Pons (tissue), 1 donor: ENCODE measurements at places on chromosomes 1 and 21.

- no peak for DNase-seq
These were observed 24.2 kb downstream of the KCNA10 start for GRCh38 chr1:110494522-110495406.

- no peak for DNase-seq
These were observed 23.8 kb upstream of the CSF1 start for GRCh38 chr1:109886827-109887226.

- DNase-seq: peak; percentile 96
These were observed 2.8 kb downstream of the PRDX1 start for GRCh38 chr1:45518910-45519309.

GRCh38 chr1:159663552-159663951 lies 50.8 kb downstream of the CRP start:
- no peak for DNase-seq

DNA sequence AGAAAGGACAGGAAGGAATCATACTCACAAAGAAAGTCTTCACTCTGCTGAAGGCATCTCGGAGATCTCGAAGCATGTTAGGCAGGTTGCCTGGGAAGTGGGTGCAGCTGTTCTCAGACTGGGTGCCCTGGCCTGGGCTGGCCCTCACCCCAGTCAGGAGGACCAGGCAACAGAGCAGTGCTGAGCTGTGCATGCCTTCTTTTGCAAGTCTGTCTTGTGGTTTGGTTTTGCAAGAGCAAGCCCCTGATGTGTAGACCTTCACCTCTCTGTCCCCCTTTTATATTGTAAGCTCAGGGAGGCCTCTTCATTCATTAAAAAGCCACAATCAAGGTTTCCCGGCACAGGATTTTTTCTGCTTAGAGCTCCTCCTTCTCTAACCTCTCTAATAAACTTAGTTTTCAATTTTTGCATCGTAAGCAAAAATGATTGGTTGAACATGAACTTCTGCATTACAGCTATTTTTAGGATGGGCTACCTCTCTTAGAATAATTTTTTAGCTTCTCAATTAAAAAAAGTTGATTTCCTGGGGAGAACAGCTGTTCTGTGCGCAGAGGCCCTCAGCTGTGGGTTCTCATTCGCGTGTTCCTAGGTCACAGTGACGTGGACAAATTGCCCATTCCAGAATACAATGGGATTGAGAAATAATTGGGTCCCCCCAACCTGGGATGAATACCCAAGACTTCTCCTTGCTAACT lies at the start of gene IL10:
Gene IL10, minus strand, starts transcription at position 252 of the 695 bp plus-strand sequence. Its CDS starts 59 bp downstream, at position 193.
- peak; percentile 59 for DNase-seq

DNA sequence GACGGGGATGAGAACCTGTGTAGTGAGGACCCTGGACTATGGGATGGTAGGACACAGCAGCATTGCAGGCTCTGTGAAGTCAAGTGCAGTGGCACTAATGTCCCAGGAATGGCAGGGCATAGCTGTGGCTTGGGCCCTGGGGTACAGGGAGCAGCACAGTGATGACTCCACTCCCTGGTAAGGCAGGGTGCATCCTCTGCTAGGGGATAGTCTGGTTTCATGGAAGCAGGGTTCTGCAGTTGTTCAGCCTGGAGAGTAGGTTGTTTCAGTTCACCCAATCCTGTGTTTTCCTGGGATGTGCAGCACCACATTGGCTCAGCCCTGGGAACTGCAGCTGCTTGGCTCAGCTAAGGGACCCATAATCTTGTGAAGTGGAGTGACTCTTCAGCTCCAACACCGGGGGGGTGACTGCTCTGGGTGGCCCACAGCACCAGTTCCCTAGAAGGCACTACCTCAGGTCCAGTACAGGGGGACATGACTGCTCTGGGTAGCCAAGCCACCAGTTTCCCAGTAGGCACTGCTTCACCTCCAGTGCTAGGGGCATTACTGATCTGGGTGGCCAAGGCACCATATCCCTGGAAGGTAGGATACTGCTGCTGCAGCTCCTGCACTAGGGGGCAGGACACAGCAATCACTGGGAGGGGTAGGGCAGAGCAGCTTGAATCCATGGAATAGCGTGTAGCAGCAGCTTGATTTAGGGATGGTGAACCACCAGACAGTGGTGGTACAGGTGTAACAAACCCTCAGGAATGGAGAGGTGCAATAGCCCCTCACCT lies 15.3 kb upstream of the C1orf185 start:
- DNase-seq: no peak

DNA sequence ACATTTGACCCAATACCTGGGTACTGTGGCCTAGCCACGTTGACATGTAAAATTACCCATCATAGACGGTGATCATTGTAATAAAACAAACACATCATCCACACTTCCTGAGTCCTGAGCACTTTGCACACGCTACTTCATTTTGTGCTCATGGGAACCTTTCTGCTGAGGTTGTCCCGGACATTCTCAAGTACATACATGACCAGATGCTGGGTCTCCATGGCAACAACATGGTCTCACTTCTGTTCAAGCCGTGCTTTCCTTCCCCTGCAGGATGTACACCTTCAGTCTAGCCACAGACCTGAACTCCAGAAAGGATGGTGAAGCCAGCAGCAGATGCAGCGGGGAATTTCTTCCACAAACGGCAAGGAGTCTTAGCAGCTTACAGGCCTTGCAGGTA lies 22.7 kb downstream of the UBASH3A start:
- DNase-seq: no peak

GRCh38 chr21:41453761-41454160 lies 27.7 kb downstream of the MX1 start:
- no peak for DNase-seq

DNA sequence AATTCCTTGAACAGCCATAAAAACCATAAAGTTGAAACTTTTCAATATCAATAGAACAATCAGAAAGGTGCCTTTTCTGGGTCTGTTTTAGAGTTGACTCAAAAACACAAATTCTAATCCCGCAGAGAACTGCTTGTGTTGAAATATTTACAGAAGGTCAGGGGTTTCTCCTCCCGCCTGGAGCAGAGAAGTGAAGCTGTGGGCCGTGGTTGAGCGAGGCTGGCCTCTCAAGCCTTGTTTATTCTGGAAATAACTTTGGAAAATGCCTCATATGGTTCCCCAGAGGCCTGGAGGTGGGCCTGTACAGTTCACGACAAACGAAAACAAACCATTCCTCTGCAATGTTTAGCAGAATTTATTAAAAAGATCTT lies 90.8 kb upstream of the ERRFI1 start:
- no peak for DNase-seq

DNA sequence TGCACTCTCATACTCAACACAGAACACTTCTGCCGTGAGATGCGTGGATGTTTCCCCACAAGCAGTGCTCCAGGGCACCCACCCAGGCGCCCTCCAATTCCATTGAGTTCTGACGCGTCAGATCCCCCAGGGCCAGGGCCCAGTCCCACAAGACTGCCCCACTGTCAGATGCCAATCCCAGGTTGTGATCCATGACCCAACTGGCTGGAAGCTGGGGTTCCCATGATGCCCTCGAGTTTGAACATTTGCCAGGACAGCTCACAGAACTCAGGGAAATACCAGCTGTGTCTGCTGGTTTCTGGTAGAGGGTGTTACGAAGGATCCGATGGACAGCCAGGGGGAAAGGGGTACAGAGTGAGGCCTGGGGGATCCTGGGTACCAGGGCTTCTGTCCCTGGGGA lies 58.4 kb downstream of the AGPAT3 start:
- DNase-seq: peak; percentile 83

DNA sequence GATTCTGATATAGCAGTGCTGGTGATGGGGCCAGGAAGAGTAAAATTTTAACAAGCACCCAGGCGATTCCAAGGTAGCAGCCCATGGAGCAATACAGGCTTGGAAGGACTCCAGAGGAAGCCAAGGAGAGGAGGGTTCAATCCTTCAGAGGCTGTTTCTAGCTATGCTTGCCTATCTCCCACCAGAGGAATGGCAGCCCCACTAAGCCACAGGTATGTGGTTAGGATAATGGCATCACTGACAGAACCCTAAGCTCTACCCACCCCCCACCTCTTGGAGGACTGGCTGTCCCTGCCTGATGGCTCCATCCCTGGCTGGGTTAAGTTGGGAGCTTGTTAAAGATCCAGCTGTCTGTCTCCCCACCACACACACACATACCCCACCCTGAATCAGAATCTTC lies 19.3 kb upstream of the PTAFR start:
- DNase-seq: no peak

DNA sequence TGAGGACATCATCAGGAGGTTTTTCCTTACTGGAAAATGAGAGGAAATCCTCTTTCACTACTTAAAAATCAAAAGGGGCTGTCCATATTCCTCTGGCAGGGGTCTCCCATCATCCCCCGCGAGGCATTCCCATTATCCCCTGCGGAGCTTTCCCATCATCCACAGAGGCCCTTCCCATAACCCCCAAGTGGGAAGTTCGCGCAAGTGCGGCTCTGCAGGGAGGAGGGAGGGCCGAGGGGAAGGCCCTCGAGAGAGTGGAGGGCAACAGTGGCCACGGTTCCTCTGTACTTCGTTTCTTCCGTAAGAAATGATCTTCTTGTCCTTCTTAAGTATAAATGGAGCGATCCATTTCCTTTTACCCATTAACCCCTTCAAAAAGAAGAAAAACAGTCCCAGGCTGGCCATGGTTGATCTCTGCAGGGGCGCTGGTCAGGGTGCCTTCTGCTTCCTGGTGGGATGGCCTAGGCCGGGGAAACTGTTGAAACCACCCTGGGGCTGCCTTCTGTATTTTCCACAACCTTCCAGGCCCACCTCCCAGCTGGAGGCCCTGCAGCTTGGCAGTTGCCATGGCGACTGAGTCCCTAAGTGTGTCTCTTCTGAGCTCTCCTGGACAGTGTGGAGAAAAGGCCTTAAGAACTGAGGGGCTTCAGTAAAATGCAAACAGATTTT lies 3.6 kb upstream of the RSPH1 start:
- no peak for DNase-seq

DNA sequence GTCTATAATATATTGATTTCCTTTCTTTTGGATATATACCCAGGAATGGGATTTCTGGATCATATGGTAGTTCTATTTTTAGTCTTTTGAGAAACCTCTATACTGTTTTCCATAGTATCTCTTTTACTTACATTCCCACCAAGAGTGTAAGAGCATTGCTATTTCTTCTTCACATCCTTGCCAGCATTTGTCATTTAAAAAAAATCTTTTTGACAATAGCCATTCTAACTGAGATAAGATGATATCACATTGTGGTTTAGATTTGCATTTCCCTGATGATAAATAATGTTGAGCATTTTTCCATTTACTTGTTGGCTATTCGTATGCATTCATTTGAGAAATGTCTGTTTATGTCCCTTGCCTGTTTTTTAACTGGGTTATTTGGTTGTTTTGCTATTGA lies 467.4 kb downstream of the COL11A1 start:
- no peak for DNase-seq

DNA sequence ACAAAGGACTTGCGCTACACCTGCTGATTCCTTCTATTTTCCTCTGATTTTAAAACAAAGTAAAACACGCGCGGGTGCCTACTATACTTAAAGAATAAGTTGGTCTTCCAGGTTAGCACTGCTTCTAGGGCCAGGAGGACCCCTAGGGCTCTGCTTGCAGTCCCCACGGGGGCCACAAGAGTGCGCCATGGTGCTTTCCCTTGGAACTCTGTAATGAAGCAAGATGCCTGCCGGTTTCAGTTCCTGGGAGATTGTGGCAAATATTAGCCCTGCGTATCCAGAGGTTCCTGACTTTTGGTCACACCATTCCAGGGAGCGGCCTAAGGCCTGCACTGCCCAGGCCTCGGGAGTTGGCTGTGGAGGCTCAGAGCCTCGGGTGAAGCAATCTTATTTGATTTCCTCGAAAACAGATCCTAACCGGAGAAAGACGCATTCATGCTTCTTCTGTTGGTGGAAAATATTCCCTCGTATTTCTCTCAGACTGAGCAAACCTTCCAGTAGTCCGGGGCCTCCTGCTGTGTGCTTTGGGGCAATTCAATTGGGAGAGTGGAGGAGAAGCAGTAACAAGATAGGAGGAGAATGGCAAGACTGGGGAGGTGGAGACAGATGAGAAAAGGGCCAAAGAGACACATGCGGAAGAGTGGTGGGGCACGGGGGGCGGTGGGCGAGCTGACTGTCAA lies 25.3 kb downstream of the ADAM30 start:
- peak; percentile 67 for DNase-seq

DNA sequence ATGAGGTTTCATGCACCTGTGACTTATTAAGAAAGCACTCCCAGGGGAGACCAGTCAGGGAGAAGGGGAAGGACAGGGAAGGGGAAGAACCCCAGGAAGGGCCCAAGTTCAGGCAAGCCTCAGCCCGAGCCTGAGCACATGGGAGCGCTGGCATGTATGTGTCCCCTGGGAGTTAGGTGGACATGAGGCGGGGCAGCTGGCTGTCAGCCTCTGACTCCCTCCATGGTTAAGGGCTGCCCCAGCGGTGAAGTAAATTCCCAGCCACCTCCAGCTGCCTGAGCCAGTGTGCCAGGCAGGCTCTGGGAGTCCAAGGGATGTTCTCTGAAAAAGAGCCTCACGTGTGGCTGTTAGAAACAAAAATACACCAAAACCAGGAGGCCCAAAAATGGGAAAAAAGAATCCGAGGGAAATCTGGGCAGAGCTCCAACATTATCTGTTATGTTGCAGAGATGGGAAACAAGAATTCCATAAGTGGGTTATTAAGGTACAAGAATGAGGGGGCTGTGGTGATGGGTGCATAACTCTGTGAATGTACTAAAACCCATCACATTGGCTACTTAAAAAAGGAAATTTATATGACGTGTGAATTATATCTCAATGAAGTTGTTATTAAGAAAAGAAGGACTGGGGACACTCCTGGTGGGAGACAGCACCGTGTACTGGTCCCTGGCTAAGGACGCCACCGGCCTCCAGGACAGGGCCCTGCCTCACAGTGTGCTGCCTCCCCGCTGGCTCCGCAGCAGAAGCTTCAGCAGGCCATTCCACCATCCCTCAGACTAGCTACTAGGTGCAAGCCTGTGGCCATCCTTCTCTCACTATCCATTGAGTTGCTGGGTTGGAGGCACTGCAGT lies 18.7 kb downstream of the DMRTB1 start:
- no peak for DNase-seq

GRCh38 chr1:175405766-175406165 lies 213.2 kb upstream of the KIAA0040 start:
- no peak for DNase-seq

GRCh38 chr1:1037366-1038327 lies 17.7 kb downstream of the AGRN start:
- DNase-seq: no peak

DNA sequence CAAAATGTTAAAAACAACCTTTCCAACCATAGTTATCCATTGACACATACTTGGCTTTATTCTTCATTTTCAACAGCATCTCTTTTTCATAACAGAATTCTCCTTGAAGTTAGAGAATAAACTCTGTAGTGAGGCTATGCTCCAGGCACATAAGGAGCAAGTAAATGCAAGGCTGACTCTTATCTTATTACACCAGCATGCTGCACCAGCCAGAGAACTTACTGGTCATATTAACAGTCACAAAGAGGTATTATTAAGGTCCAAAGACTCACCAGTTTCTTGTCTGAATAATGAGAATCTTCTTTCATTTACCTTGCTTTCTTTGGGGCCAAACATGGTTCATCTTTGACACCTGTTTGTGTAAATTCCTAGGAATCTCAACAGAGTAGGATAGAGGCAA lies 71.3 kb upstream of the IVNS1ABP start:
- DNase-seq: no peak

GRCh38 chr21:35128536-35128935 lies 79.4 kb upstream of the RUNX1 start:
- no peak for DNase-seq

- no peak for DNase-seq
These were observed 1.0 kb downstream of the ZBTB48 start for GRCh38 chr1:6580593-6581409.
